ENCODE measurements at places on chromosomes 11 and 22.
A peak's percentile ranks its signal among the peaks of the same experiment; 100 is the strongest.

GRCh38 chr11:122647736-122648275 is 7.7 kb upstream of the UBASH3B start:
- DNase-seq: no peak

DNA sequence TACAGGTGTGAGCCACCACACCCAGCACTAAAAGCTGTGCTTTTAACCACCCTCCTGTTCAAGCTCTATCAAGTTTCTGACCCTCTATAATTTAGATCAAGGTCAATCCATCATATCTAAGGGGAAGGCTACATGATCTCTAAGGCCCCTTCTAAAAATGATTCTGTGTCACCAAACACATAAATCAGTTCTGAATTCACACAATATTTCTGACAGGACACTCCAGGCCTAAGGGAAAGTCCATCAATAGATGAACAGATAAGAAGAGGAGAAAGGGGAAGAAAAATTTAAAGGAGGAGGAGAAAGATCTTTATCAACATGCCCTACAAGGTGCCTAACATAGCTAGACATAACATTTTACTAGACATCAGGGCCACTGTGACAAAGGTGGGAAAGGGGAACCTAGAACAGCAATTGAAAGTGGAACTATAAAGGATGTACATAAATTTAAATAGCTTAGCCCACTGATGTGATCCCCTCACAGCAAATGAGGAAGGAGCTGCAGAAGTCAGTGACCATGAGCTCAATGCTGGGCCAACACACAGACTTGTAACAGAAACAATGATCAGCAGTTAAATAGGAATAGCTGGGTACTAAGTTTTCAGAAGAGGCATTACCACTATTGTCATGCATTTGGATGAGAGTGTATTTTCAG is 4.7 kb downstream of the PRCP start:
- peak; percentile 56 for DNase-seq

DNA sequence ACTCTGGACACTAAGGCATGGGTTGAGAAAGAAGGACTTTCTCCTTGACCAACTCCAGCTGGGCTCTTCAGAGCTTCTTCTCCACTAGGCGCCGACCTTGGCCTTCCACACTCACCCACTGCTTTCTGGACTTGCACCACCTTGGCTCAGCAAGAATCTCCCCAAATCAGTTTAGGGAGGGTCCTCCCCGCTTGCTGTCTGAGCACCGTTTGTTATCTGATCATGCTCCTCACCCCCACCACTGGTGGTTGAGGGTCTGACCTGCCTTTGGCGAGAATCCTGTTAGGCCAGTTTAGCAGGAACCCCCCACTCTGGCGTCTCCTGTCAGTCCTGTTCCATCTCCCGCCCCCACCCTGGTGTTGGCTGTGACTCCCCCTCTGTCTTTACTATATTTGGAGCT is 10.4 kb downstream of the APOL2 start:
- no peak for DNase-seq

- DNase-seq: no peak
These were observed 3.3 kb upstream of the KCNJ11 start for GRCh38 chr11:17391493-17392355.

- no peak for DNase-seq
These were observed 19.0 kb downstream of the CD5 start for GRCh38 chr11:61121192-61121831.

GRCh38 chr22:20741634-20742581 is 32.0 kb upstream of the SERPIND1 start:
- peak; percentile 37 for DNase-seq

- DNase-seq: no peak
These were observed 59.6 kb upstream of the THY1 start for GRCh38 chr11:119482521-119483011.
